ENCODE measurements at places on chromosomes 6 and 20.
A peak's percentile ranks its signal among the peaks of the same experiment; 100 is the strongest.

- no peak for DNase-seq
Measured at GRCh38 chr6:43748765-43749164, 21.2 kb upstream of the VEGFA start.

GRCh38 chr6:12017263-12017662, 5.2 kb downstream of the HIVEP1 start:
- DNase-seq, result no peak

GRCh38 chr20:23085436-23086055, 578 bp downstream of the CD93 start:
- DNase-seq, result peak; percentile 59

DNA sequence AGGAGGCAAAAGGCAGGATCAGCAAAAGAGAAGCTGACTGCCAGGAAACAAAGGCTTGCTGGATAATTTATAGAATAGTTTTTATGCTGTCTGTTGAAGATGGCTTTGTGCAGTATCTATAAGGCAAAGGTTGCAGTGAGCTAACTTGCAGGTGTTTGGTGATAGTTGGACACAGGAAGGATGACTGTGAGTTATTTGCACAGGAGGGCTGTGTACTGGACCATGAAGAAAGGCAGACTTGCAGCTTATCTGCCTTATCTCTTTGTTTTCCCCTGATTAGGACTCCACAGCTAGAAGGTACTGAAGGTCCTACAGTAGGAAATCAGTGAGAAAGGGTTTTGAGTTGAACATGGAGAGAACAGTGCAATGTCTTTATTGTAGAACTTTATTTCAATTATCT, 2.1 kb downstream of the BTN1A1 start:
- DNase-seq, result no peak

DNA sequence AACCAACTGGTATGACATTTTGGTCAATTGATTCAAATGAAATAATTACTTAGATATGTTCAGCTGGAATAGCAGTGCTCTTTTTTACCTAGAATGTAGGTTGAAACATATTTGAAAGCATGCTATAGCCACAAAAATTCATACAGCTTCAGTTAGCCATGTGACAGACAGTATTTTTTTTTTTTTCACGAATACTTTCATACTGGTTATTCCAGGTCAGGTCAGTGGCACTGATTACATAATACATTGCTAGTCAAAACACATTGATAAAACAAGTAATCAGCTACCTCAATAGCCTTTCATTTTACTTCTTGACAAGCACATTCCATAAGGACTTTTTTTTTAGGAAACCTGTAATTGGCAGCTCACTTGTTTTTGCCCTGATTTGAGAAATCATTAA, 222.6 kb downstream of the EYA4 start:
- DNase-seq, result no peak

- DNase-seq, result peak; percentile 14
Measured at GRCh38 chr6:149888659-149889058, 9.3 kb downstream of the RAET1E start.

DNA sequence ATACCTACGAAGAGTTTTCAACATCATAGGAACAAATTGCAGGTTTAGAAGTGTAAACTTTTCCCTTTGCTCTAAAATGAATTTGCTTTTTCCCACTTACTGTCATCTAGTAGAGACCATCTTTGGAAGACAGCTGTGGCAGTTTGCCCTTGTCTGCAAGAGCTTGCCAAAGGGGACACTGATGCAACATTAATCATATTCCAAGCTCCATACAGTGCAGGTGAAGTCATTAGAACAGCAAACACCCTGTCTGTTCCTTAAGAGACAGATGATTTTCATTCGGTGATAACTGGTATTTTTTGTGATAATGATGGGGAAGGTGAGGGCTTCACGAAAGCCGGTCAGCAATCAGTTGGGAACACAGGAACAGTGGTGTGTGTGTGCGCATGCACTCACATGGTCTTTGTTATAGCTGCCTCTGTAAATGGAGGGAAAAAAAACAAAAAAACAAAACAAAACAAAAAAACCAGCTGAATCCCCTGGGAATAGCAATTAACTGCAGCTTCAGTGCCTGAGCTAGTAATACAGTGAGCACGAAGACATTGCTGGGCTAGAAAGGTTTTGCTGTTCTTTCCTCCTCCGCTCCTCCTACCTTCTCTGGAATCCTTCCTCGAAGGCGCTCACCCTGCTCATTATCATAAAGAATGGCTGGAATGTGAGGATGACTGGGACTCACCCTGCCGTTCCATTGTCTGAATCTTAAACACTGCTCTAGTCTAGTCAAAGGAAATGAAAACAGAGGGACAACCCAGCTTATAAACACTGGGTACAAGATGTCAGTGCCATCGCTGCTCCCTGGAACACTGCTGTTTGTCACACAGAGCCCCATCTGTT, 35.2 kb upstream of the KIF13A start:
- no peak for DNase-seq

DNA sequence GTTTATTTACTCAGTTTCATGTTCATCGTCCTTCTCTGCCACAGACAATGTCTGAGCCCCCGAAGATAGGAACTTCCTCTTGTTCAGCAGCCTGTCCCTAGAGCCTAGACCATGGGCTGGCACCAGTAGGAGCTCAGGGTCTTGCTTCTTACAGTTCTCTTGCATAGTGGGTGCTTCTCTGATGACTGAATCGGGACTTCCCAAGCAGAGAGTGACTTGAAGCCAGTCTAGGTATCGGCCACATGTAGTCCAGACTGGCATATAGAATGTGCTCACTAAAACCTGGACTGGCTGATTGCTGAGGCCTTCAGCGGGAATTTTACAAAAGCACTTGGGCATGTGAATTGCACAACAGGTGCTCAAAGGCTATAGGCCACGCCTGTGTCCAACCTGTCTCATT, 52.0 kb downstream of the PRDM1 start:
- DNase-seq, result peak; percentile 45

GRCh38 chr6:43714311-43715055, 26.9 kb upstream of the MRPS18A start:
- DNase-seq, result peak; percentile 69

DNA sequence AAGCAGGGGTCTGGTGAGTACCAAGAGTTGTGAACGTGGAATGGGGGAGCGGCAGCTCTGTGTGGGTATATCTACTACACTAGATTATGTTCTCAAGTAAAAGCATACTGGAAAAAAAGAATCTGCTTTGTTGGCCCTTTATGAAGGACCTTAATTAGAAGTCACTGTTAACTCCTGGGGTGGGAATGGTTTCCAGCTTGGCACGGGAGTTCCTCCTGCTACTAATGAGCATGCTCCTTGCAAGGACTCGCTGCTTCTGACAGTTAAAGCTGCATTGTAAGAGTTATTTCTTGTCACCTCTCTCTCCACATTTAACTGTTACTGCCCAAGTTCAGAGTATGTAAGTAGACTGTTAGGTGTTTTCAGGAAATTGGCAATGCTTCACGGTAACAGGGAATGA, 292.7 kb downstream of the ZFAND3 start:
- DNase-seq, result no peak

- DNase-seq, result no peak
Measured at GRCh38 chr6:122734529-122735395, 44.8 kb upstream of the FABP7 start.

DNA sequence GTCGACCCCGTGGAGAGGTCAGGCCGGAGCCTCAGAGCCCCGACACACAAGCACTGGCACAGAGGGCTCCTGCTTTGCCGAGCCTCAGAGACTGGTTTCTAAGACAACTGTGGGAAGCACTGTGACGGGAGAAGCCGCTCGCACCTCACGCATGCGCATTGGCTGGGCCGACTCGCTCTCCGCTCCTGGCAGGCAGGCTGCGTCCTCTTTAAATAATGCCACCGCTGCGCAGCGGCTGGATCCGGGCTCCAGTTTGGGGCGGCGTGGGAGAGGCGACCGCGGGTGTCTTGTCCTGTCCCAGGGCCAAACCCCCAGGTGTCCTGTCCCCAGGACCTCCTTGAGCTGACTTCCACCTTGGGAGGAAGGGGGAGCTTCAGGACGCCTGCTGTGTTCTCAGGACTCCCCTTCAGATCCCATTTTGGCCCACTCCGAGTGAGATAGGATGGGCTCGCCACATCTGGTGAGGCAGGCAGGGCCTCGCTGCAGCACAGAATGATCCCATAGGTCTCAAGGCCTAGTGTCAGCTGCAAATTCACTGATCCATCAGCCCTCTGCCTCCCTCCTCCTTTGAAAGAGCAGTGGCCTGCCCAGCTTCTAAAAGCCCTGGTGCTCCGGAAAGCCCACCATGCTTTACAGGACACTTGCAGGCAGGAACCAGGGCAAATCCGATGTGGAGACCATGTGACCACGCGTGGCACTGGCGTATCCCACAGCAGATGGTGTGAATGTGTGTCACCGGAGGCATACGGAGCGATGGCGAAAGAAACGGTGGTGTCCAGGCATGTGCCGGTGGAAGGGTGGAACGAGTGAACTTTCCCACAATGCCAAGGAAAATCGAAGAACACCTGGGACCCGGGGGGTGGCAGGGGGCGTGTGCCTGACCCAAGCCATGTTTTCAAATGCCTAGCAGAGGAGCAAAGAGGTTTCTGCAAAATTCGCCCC, 169.3 kb upstream of the ZNF337 start:
- peak; percentile 59 for DNase-seq

DNA sequence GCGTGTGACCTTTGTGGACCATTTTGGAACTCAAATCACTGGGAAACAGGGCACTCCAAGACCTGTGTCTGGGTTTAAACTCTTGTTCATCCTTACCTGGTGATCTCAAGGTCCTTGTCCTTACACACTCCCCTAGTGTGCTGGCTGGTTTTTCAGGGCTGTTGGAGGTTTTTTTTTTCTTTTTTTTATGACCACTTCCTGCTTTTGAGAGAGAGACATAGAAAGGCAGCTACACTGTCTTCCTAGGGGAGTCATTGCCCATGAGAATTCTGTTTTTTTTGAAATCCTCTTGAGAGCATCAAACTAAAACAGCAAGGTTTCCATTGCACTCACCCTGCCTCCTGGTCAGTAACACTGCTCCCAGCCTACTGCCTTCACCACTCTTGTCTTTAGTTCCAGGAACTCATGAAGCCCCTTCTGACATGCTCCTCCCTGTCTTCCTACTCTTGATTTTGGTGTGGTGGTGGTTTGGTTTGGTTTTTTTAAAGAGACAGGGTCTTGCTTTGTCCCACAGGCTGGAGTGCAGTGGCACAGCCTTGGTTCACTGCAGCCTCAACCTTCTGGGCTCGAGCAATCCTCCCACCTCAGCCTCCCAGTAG, 28.6 kb downstream of the PRPH2 start:
- DNase-seq, result peak; percentile 60

DNA sequence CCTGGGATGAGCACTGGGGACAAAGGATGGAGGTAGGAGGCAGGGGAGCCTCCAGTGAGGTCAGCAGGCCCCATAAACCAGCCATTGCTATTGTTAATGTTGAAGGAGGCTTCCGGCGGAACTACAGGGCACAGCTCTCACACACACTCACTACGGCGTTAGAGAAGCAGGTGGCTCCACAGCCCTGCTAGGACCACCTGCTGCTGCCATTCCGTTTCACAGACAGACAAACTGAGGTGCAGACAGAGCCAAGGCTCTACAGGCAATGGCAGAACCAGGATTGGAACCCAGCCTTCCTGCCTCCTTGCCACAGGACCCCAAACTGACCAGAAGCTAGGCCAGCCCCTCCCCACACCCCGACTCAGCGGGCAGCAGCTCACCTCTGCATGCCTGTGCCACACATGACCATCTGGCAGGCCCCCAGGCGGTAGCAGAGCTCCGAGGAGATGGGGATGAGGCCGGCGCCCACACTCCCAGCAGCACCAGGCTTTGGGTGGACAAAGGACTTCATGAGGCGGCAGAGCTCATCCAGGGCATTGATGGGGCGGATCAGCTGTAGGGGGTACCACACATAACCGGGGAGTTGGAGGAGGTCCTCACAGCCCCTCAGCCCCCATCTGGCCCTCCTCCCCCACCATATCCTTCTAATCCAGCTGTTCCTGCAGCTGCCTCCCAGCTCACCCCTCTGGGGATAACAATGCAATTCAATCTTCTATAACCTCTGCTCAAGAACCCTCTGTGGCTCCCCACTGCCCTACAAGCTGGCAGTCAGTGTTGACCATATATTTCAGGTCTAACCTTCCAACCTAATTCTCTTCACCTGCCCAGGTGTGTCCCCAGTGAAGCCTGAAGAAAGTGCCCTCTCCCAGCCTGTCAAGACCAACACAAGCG, 198.5 kb downstream of the PREX1 start:
- no peak for DNase-seq

GRCh38 chr6:135087403-135087802, 32.8 kb upstream of the HBS1L start:
- peak; percentile 56 for DNase-seq

- DNase-seq, result peak; percentile 40
Measured at GRCh38 chr6:44133003-44133931, 5.9 kb downstream of the TMEM63B start.

GRCh38 chr6:72522735-72523141, 99.1 kb upstream of the KCNQ5 start:
- DNase-seq, result peak; percentile 39

DNA sequence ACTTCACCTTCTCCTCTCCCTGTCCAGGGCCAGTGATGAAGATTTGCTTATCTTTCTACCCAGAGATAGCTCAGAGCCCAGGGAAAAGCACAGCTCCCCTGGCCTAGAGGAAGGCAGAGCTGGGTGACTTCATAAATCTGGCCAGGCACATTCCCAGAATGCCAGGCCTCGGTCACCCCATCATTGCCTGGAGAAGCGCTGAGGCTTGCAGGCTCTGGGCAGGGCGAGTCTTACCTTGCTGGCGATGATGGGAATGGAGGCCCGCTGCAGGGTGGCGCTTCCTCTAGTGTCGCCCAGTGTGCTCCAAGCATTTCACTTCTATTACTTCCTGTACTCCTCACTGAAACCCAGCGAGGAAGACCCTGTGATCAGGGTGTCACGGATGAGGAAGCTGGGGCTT, 60.1 kb downstream of the DAAM2 start:
- no peak for DNase-seq

- DNase-seq, result peak; percentile 25
Measured at GRCh38 chr20:16710781-16711180, 19.0 kb upstream of the SNRPB2 start.

DNA sequence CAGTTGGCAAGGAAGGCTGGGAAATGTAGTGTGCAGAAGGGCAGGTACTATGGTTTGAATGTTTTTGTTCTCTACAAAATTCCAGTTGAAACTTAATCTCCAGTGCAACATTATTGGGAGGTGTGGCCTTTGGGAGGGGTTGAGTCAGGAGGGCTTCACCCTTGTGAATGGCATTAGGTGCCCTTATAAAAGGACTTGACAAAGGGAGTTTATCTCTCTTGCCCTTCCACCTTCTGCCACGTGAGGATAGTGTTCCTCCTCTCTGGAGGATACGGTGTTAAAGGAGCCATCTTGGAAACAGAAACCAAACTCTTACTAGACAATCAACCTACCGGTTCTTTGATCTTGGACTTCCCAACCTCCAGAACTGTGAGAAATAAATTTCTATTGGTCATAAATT, 82.2 kb upstream of the LRFN2 start:
- no peak for DNase-seq

DNA sequence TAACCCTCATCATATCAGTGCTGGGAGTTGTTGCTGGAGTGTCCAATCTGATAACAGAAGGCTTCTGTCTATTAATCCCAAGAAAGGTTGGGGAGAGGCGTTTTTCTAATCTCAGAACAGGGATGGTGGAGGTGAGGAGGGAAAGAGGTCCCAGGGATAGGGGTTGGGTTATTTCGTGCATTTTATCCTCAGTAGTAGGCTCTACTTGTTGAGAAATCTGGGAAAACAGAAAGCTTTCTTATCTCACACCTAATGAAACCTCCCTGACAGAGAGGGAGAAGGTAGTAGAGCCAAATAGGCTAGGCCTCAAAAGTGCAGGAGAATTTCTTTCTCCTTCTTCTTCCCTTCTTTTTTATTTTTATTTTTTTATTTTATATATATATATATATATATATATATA, 281.8 kb upstream of the MAP3K7 start:
- DNase-seq, result no peak
